ENCODE measurements at places on chromosomes 11 and 22.

- DNase-seq = no peak
These were observed 98.7 kb downstream of the ABTB2 start for GRCh38 chr11:34259087-34259486.

DNA sequence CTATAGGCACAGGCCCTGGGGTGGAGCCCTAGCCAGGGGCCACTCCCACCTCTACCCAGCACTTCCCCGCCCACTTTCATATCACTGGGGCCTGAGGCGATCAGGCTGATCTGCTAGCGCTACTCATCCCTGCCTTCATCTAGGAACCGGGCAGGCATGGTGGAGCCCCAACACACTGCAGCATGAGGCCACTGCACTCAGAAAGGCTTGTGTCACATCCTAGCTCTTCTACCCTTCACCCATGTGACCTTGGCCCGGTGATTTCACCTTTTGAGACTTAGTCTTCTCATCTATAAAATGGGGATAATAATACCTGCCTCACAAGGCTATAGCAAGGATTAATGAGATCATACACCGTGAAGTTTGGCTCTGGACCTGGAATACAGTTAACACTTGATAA lies 18.1 kb upstream of the GDPD5 start:
- DNase-seq = no peak

DNA sequence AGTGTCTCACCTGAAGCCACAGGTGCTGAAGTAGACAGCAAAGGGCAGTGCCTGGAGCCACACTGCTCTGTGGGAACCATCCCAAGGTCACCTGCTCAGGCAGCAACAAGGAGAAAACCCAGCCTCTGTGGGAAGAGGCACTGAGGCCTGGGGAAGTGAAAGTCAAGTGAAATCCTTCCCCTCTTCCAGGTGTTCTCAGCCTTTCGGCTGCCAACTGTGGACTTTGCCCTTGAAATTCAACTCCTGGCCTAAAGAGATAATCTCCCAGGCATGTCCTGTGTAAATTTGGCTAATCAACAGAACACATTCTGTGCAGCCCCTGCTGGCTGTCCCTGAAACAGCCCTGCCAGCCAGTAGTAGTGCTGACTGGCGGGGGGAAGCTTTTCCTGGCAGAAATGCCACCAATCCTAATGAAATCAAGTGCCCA lies 112.1 kb downstream of the RPL27A start:
- no peak for DNase-seq

DNA sequence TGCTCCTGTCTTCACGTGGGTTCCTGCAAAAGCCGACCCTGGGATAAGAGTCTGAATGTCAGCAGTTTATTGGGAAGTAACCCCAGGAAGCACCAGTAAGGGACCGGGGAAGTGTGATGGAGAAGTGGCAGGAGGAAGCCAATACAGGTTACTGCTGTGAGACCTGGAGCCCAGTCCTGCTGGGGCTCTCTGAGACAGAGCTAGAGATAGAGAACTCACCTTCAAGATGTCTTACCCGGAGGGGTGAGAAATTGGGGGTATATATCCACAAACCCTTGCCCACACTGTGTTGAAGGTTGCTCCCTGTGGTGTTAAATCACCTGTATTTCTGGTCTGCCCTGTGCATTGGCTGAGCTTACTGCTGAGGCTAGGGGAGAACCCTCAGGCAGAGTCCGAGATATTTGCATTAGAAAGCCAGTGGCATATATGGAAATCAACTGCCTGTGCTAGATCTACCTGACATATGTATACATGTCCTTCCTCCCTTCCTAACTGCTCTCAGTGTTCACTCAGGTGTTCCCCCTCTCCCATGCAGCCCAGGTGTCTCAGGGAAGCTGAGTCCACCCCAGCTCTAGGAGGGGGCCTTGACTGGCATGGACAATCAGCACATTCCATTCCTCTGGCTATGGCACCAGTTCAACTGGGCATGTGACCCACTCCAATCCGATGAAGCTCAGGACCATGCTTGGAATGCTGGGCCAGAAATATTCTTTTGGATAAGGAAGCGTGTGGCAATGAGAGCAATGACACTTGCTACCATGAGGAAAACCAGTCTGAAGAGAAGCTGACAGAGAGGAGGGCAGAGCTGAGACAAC lies 6.8 kb upstream of the MICAL2 start:
- DNase-seq = no peak

DNA sequence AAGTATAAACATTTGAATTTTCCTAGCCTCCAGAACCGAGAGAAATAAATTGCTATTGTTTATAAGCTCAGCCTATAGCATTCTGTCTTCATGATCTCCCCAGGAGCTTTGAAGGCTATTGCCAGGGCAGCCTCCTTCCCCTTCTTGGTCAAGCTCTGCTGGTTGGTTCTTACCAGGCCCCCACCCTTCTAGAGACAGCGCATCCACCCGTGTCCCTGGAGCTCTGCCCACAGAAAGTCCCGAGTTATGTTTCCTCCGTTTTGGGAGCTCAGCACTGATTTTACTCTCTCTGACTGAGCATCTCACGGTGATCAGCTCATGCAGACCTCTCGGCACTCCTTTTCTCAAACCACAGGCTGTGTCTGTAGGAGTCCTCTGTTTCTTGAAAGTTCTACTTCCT lies 123.8 kb upstream of the SORL1-AS1 start:
- no peak for DNase-seq

DNA sequence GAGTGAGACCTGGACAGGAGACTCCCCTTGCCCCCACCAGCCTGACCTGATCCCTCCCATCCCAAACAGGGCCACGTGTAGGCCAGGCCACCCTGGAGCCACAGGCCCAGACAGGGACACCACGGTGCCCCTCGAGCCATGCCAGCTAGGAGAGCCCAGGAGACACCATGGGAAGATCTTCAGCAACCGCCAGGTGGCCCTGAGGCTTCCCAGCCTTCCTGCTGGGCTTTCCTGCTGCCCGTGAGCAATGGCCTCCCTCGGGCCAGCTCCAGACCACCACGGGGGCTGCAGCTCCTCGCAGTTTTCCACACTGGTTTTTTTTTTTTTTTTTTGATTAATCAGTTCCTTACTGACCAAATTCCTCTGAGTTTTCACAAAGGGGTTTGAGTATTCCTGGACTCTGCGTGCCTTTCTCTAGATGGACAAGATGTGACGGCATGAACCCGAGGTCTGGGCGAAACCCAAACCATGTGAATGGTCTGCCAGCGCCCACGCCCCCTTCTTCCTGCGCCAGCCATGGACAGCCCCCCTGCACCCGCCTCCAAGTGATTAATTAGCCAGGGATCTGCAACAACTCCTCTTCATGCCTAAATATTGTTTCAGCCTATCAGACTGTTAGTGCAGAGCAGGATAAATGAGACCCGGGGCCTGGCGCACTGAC lies 40.9 kb downstream of the TBX1 start:
- DNase-seq = no peak

DNA sequence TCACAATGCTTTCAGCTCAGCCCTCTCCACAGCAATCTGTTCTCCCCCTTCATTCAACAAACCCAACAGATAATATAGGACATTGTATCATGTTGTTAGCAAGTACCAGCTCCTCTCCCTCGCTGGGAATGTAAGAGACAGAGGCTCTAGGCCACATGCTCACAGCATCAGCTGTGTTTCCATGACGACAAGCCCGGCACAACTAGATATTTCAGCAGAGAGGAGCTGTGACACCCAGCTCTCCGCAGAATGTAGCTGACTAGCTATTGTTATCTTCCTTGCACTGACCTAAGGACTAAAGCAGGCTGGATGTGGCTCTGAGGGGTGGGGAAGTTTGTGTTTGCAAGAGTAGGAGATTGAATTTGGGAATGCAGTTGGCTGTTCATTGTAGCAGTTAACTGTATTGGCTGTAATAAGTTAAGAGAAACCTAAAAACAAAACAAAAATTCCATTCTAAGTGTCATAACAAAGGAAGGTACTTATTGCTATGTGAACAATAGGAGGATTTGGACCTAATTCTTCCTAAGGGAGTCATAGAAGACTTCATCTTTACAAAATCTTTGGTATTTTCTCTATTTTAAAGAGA lies 28.0 kb upstream of the RRAS2 start:
- no peak for DNase-seq

DNA sequence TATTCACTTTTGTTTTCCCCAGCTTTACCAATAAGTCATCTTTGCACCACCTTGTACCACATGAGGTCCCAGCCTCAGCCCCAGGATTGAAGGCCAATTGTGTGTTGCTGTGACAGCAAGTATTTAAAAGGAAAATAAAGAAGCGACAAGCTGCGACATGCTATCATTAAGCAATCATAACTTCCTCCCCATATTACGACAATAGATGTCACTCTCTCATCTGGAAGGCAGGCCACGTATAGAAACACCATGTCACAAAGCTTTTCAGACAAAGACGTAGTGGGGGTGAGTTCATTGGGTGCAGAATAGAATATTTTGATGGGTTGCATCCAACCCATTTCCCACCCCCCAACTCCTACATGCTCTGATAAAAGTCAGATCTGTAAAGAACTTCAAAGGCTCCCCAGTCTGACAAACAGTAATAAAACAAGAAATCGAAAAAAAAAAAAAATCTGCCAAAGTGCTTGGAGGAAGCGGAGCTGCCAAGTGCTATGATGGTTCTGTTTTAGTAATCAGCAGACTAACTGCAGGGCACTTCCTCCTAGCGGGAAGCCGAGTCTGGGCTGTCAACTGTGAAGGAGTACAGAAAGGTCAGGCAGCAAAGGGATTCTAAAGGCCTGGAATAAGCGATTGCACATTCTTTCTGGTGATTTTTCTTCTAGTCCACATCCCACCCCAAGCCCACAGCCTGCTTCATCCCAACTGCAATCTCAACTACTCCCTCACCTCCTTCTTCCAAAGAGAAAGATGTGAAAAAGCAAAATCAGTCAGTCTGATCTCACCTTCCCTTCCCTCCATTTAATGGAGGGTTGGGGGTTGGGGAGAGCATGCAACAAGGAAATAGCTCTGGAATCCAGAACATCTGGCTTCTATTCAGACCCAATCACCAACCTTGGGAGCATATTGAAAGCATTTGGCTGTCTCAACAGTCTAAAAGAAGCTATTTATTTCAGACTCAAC lies 131.4 kb upstream of the UBASH3B start:
- DNase-seq = no peak

- DNase-seq = no peak
These were observed 6.9 kb upstream of the SREBF2 start for GRCh38 chr22:41826021-41826420.

DNA sequence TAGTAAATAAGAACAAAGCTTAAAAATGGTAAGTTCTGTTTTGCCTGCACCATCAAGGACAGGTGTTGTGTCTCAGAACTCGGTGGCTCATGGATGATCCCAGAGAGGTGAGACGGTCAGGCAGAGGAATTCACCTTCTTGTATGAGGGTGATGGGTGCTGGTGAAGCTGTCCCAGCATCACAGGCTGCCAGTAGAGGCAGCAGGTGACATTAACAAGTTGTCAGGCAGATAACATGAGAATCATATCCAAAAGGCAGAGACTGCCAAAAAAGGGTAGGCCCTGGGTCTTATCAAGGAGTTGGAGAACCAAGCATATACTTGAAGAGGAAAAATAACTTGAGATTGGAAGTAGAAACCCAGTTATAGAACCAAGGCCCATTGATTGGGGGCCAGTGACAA lies 437.8 kb downstream of the DYNC2H1 start:
- no peak for DNase-seq

GRCh38 chr11:69298267-69299022 lies 4.5 kb downstream of the MYEOV start:
- peak; percentile 79 for DNase-seq

DNA sequence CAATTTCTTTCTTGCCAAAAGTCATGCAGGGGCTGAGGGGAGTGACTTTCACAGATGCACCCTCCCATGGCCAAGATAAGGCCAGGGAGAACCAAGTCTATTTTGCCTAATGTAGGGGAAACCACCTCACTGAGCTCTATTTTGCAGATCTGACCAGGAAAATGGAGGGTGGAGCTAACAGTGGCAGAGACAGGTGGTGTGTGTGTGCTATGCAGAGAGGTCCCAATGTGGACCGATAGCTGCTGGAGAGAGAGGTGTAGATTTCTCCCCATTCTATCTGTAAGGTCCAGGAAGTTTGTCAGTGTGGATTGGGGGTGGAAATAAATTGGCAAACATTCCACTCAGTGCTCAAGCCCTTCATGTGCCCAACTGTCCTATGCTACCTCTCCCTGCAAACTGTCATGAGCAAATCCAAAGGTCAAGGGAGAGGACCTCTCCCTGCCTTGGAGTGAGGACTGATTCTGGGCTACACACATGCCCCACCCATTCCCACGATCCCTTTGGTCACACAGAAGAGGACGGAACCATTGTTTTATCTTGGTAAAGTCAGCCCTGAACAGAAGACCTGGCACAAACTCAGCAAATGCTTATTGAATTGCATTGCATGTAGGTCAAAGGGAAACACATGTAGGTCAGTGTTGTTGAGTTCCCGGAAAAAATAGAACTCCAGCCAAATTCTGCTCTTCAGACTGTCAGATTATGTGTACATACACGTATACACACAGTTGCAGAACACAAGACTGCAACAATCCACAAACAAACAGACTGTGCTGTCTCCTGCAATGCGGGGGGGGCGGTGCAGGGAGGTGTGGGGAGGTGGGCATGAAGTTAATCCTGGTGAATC lies 65.9 kb downstream of the C11orf58 start:
- DNase-seq = no peak

GRCh38 chr11:45428116-45428515 lies 142.0 kb upstream of the SYT13 start:
- no peak for DNase-seq

DNA sequence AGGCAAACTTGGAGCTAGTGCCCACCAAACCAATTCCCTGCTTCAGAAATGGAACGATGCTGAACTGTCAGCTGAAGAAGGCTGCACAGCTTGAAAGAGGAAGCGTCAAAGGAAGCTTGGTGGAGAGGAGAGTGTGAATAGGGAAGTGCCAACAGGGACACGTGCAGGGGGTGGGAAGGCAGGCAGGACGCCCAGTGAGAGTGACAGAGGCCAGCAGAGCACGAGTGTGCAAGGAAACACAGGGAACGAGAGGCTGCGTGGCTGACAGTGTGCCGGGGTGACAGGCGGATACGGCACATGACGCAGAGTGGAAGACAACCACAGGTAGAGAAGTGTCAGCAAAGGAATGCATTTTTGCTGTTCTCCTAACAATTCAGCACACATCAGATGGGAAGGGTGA lies 196.4 kb downstream of the LARGE1 start:
- no peak for DNase-seq

- DNase-seq = no peak
These were observed 76.4 kb downstream of the CDKN1C start for GRCh38 chr11:2808850-2809846.
